ENCODE measurements at places on chromosomes 2 and 18. TPM values are rescaled to one million over a fixed set of nuclear protein-coding genes. Genes with fewer than 3 reads are reported as not detected.

Gene C2orf81
- total RNA-seq = 12.9 TPM

Gene CRYGD
- total RNA-seq = not detected

Gene NEB
- total RNA-seq = 140 TPM

Gene SERPINB8
- 19.5 TPM for total RNA-seq

Gene IL1RN
- total RNA-seq = 32.4 TPM

Gene MAB21L4
- 2.8 TPM for total RNA-seq

Gene RNU2-63P
- not detected for total RNA-seq

Gene HOXD8
- 1.7 TPM for total RNA-seq

Gene NAT8
- 2.4 TPM for total RNA-seq

Gene FAM110C
- 41.8 TPM for total RNA-seq

Gene ATP8B1
- 125 TPM for total RNA-seq

Gene SIX2
- total RNA-seq = not detected

Gene LRP2
- total RNA-seq = 13.6 TPM

Gene SERPINB11
- not detected for total RNA-seq

Gene PRSS56
- total RNA-seq = not detected

Gene HOXD9
- 0.66 TPM for total RNA-seq

Gene C2orf15
- 5.8 TPM for total RNA-seq

Gene FSHR
- 0.20 TPM for total RNA-seq

Gene IKZF2
- 12.7 TPM for total RNA-seq

Gene SKA1
- 0.55 TPM for total RNA-seq

Gene SSB
- total RNA-seq = 67.9 TPM

Gene ASB3
- 18.7 TPM for total RNA-seq

Gene DLGAP1
- total RNA-seq = 105 TPM

Gene SLC40A1
- 271 TPM for total RNA-seq

Gene CRYGC
- not detected for total RNA-seq

Gene FECH
- 20.0 TPM for total RNA-seq

Gene ADD2
- 0.95 TPM for total RNA-seq

Gene CIB4
- not detected for total RNA-seq

Gene PIEZO2
- total RNA-seq = 1.5 TPM

Gene SERPINB12
- not detected for total RNA-seq

Gene VWC2L
- total RNA-seq = not detected

Gene TGFA
- 51.0 TPM for total RNA-seq

Gene FBXO15
- total RNA-seq = 1.8 TPM

Gene TPO
- 0.75 TPM for total RNA-seq

Gene TCF7L1
- total RNA-seq = 7.6 TPM
